Activated T-cell treated with anti-CD3 and anti-CD28 coated beads, Interleukin-2, amount 50 U/mL, for 24 hours (primary cell): ENCODE measurements at places on chromosomes 6 and 20.

DNA sequence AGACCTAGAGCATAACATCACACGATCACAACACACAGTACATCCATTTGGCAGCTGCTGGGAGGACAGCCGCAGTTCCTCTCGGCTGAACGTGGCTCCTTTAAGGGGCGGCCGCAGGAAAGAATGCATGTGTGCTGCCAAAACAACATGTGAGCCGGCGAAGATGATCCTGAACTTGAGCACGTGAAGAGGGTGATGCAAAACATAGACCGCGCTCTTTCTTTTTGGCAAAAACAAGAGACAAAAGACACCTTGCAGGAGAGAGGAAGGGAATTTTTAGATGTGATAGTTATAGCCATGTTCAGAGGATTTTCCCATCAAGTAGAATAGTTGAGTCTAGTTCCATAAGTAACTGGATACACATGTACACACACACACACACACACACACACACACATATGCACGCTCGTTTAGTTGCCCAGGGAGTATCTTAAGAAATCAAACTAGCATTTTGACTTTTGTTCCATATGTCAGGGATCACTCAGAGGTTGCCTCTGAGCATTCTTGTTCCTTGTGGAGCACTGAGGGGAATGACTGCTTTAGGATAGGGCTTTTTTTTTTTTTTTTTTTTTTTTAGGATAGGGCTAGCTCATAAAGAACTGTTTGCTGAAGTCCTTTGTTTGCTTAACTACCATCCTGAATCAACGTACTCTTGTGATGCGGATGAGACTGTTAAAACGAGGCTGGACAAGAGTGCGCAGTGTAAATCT, 21.7 kb upstream of the RANBP9 start:
- DNase-seq: no peak

DNA sequence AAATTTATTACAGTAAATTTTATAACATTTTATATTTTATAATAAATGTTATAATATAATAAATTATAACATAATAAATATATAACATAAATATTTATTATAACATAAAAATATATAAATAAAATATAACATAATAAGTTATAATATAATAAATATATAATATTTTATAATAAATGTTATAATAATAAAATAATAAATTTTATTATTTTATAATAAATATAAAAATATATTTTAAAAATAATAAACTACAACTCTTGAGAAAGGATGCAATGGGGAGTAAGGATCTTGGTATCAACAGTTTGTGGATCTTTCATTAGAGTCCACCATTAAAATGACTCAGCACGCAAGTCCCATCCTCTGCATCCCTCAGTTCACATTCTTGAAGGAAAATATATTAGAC, 312.6 kb downstream of the MEI4 start:
- DNase-seq: no peak

GRCh38 chr6:127090051-127090450, 28.4 kb upstream of the RSPO3 start:
- no peak for DNase-seq

DNA sequence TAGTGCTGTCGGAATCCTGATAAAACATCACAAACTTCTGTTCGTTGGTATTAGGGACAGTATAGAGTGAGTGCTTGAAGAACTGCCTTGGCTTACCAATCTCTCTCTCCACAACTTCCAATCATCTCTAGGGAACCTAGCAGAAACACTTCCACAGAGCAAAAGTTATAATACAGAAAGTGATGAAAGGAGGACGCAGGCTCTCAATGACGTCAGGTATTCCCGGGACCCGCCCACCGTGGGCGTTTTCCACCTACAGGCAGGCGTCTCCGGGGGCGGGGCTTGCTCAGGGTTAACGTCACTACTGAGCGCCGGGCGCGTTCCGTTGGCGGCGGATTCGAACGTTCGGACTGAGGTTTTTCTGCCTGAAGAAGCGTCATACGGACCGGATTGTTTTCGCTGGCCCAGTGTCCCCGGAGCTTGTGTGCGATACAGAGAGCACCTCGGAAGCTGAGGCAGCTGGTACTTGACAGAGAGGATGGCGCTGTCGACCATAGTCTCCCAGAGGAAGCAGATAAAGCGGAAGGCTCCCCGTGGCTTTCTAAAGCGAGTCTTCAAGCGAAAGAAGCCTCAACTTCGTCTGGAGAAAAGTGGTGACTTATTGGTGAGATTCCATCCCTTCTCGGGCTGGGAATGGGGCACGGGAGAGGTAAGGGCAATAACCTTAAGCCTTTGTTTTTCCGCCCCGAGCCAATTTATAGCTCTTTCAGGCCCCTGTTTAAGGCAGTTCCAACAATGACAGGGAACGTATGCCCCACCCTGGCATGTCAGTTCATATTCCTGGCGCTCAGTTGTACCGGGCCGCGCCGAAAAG, at the start of gene CENPW:
Gene CENPW, plus strand, starts transcription at position 320 of the 814 bp plus-strand sequence. Its CDS starts 159 bp downstream, at position 479.
- peak; percentile 96 for DNase-seq

GRCh38 chr6:128538763-128539162, 18.4 kb upstream of the PTPRK start:
- DNase-seq: no peak

DNA sequence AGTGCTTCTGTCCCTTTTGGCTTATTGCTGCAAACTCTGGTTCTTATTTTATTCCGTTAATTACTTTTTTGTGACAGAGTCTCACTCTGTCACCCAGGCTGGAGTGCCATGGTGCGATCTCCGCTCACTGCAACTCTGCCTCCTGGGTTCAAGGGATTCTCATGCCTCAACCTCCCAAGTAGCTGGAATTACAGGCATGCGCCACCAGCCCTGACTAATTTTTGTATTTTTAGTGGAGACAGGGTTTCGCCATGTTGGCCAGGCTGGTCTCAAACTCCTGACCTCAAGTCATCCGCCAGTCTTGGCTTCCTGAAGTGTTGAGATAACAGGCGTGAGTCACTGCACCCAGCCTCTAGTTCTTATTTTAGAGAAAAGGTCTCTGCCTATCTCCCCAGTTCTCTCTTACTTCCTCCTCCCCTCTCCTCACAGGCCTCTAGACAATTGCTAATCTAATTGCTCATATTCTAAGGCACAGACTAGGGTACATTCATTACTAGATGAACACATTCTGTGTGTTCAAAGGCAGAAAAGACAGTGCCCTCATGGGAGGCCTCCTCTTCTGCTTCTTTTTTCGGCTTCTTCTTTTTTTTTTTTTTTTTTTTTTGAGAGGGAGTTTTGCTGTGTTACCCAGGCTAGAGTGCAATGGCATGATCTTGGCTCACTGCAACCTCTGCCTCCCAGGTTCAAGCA, 27.0 kb downstream of the EDEM2 start:
- no peak for DNase-seq

GRCh38 chr6:32047855-32048766, 9.9 kb downstream of the CYP21A2 start:
- DNase-seq: peak; percentile 83

DNA sequence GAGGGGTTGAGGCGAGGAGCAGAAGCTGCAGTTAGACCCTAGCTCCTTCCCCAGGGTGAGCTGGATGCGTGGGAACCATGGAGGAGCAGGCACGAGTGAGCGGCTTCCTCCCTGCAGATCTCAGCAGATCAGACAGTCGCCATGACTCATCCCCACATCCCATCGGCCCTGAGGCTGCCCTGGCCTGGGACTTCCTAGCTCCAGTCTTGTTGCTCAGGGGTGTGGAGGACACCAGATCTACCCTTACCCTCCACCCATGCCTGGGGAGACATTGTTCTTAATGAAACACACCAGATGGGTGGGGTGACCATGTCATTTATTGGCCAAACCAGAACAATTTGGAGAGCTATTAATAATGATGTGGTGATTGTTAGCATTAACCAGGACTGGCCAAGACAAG, 36.3 kb upstream of the TGM2 start:
- peak; percentile 6 for DNase-seq

- DNase-seq: no peak
These were observed 88.5 kb downstream of the PRKN start for GRCh38 chr6:162638931-162639574.

- no peak for DNase-seq
These were observed 7.4 kb downstream of the POU3F2 start for GRCh38 chr6:98841621-98842341.

GRCh38 chr6:111541026-111541681, 58.1 kb upstream of the REV3L start:
- DNase-seq: no peak

GRCh38 chr20:42747765-42748411, 441.8 kb downstream of the PTPRT start:
- no peak for DNase-seq

- no peak for DNase-seq
These were observed 205.5 kb downstream of the ZNF217 start for GRCh38 chr20:53387983-53388675.

GRCh38 chr6:26198722-26199056, 111.5 kb downstream of the HFE start:
- no peak for DNase-seq

- DNase-seq: no peak
These were observed 9.2 kb downstream of the ENTPD6 start for GRCh38 chr20:25204550-25205276.
